ENCODE measurements at places on chromosomes 12 and 14.

DNA sequence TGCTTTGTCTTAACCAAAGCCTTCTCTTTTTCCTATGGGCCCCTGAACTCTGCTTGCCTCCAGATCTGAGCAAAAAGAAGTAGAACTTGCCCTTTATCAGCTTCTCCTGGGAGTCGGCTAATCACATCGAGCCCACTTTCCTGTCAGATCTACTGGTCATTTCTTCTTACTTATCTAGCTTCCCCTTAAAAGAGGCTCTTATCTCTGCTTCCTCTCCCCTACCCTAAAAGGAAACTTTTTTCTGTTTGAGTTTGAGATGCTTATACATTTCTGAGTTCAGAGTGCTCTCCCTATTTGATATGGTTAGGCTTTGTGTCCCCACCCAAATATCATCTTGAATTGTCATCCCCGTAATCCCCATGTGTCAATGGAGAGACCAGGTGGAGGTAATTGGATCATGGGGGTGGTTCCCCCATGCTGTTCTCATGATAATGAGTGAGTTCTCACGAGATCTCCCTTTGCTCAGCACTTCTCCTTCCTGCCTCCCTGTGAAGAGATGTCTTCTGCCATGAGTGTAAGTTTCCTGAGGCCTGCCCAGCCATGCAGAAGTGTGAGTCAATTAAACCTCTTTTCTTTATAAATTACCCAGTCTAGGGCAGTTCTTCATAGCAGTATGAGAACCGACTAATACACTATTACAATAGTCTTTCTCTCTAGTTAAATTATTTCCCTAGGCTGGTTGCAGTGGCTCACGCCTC, 114.7 kb upstream of the AMN1 start:
- no peak for DNase-seq

DNA sequence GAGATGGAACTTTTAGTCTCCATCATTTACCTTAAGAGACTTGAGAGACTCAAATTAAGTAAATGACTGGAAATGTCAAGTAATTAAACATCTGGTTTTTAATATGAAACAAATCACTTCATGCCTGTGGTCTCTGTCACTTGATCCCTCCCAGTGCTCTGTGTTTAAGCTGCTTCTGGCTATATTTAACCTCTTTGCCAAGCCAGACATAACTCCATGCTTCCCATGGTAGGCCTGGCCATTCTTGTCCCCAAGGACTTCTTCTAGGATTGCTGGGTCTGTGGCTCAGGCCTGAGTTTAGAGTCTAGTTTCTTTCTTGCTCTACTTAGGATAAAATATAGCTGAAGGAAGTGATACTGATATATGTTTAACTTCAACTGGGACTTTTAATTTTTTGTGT, 1013.6 kb downstream of the FLRT2 start:
- no peak for DNase-seq

DNA sequence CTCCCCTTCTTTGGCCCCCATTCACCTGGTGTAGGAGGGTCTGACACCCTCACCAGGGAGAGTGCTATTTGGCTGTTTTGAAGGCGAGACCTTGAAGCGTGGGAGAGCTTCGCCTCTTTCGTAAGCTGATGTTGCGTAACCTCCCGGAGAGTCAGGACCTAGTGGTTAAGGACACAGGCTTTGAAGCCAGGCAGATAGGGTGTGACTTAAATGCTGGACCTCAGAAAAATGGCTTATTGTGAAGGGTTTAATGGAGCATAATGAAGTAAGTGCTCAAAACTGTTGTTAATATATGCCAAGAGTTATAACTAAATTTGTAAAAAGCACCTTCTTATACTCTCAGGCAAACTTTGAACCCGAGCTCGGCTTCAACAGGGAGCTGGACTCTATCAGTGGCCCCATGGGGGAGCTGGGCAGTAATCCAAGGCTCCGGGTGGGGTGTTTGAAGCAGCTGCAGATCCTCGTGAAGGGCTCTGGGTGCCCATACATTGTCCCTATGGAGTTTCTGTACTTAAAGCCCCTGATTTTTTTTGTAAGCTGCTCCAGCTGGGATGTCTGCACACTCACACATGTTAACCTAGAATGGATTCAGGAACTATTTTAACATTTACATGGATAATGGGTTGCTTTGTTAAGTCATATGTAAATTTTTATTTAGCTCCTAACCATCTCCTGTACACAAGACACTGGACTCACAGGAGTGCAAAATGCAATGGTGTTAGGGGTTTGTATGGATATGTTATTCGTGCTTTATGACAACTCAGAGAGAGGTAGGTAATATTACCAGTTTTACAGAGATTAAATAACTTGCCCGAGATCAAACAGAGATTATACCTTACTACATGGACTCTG, 26.0 kb downstream of the PPFIBP1 start:
- peak; percentile 96 for DNase-seq

DNA sequence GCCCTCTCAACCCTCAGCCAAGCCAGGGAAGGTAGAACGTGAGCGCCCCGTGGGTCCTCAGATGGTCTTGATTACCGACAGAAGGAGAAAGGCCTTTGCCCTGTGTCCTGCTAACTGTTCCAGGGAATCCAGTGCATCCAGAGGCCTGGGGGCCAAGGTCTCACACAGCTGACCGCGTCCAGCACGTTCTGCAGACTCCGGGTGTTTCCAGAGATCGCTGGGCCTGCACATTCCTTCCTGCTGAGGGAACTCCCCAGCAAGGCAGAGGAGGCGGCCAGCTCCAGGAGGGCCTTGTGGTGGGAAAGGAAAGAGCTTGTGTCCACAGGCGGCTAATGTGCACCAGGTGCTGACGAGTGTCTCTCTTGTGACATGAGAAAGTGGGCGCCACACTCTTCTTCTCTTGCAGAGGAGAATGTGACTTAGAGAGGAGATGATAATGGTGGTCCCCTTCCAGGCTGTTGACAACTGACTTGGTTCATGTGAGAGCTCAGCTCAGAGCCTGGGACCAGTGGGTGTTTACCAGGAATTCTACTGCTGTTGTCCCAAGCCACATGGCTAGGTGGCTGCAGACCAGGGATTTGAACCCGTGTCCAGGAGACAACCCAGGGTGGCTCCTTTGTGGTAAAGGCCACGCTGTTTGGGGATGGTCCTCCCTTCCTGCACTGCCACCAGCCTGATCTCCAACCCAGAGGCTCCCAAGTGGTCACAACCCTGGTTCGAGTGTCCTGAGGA, 46.8 kb upstream of the DLK1 start:
- peak; percentile 42 for DNase-seq

GRCh38 chr12:66860752-66861750, 182.2 kb upstream of the GRIP1 start:
- peak; percentile 56 for DNase-seq

DNA sequence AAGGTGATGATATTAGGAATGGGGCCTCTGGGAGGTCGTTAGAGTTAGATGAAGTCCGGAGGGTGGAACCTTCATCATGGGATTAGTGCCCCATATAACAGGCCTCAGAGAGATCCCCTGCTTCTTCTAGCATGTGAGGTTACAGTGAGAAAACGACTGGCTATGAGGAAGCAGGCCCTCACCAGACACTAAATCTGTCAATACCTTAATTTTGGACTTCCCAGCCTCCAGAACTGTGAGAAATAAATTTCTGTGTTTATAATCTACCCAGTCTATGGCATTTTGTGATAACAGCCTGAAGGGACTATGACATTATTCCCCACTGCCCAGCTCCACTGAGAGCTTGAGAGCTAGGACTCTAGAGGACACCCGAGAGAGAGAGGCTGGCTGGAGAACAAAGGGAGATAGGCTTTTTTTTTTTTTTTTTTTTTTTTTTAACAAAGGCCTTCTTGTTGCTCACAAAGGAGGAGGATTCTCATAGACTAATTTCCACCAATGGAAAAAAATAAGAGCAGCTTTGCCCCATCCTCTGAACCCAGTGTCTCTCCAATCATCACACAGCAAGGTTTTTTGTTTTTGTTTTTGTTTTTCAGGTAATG, 87.8 kb upstream of the EEA1 start:
- DNase-seq: no peak

GRCh38 chr12:92419201-92419600, 273.6 kb upstream of the BTG1 start:
- peak; percentile 60 for DNase-seq

DNA sequence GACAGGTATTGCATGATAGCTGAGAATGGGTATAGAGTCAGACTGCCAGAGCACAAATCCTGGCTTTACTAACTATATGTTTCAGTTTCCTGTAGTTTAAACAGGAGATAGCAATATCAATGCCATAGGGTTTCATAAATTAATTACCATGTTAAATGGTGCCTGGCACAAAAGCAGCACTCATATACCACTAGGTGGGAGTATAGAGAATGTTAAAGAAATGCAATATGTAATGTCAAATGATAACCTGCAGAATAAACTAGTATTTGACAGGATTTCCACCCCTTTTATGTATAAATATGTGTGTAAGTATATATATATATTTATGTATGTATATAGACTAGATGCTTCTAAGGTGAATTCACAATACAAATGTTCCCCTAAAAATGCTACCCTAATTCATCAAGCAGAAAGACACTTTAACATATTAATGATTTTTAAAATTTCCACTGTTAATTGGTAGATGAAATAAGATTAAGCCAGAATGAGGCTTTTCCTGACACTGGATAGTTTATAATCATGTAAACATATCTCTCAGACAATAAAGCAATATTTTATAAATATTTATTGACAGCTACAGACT, 8.6 kb downstream of the WDR89 start:
- DNase-seq: no peak

GRCh38 chr12:113097716-113098440, 37.7 kb downstream of the RASAL1 start:
- DNase-seq: peak; percentile 31

DNA sequence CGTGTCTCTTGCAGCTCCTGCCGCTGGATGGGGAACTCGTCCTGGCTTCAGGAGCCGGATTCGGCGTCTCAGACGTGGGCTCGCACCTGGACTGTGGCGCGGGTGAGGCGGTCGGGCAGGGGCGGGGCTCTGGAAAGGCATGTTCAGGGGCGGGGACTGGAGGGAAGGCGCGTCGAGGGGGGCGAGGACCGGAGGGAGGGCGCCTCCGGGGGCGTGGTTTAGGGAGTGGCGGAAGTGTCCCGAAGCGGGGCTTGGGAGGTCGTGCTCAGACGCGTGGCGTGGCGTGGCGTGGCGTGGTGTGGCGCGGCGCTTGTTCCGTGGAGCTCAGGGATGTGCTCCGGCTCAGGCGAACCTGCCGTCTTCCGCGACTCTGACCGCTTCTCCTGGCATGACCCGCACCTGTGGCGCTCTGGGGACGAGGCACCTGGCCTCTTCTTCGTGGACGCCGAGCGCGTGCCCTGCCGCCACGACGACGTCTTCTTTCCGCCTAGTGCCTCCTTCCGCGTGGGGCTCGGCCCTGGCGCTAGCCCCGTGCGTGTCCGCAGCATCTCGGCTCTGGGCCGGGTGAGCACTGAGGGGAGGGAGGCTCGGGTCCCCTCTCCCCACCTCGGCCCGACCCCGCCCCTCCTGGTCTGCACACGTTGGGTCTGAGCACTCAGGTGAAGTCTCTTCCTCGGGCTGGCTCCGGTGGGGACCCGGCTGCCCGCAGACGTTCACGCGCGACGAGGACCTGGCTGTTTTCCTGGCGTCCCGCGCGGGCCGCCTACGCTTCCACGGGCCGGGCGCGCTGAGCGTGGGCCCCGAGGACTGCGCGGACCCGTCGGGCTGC, 6.2 kb downstream of the AMN start:
- DNase-seq: peak; percentile 52

- peak; percentile 56 for DNase-seq
Observed at GRCh38 chr12:52280796-52281560, 6.5 kb downstream of the KRT86 start.

DNA sequence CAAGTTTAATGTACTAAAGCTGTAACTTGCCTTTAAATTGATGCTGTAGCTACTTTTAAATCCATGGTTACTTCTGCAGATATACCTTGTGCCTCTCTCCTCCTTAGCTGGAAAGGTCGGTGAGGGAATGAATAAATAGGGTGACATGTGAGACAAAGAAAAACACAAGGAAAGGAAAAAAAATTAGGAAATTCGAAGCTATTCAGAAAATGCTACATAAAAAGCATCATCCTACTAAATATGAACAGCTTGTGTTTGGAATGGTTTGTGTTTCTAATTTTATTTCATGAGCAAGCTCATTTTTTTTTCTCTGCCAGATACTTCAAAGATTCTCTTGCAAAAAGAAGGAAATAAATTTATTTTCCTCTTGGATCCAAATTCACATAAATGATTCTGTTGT, 186.3 kb upstream of the NUDT4 start:
- DNase-seq: no peak

DNA sequence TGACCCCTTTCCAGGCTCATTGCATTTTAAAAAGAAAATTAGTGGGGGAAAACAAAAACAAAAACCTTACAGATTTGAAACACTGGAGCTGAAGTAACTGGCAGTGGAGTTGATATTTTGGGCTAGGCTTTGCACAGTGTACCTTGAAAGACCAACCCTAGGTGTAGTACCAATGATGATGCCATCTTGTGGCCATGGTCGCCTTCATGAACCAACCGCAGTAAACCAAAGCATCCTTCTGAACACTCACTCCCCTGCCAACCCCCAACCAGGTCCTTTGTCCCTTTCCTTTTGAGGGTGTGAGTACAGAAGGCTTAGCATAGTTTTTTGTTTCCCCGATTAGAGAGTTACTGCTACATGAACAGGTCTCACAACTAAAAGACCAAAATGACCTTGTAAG, 5.9 kb downstream of the TOMM20L start:
- no peak for DNase-seq

DNA sequence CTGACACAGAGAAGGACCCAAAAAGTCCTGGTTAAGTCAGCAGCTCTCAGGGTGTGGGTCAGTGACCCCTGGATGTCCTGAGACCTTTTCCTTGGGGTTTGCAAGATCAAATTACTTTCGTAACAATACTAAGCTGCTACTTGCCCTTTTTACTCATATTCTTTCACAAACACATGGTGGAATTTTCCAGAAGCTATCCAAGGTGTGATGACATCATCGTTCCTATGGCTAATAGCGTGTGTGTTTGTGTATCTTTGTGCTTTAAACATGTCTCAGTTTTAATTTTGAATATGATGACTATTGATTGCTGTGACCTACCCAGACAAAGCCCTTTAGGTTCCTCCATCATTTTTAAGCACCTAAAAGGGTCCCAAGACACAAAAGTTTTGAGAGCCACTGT, 176.2 kb downstream of the PHETA1 start:
- no peak for DNase-seq

DNA sequence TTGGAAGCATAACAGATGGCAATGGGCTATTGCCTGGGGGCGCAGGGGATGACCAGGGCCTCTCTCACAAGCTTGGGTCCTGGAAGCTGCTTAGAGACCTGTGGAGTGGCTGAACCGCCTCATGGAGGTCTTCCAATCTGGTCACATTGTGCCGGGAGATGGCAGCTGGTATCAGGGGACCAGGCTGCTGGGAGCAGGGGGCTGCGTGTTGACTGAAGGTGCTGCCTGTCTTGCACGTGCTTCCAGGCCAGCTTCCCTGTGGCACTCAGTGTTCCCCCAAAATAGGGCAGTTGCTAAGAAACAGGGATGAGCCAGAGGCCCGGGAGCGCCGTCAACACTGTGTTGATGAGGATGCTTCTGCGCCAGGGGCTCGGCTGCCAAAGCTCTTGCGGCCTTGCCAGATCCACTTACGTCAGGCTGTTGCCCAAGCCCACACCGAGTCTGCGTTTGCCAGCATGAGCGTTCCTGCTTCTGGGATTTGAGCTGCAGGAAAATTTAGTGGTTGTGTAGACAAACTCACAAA, 39.8 kb downstream of the ELK3 start:
- DNase-seq: peak; percentile 58

- no peak for DNase-seq
Observed at GRCh38 chr14:74942608-74943007, 12.8 kb downstream of the PGF start.

GRCh38 chr12:121712190-121712460, 427 bp upstream of the TMEM120B start:
- DNase-seq: peak; percentile 51

Data from body of pancreas (tissue), 4 donors.